ENCODE measurements at places on chromosomes 5 and 9. TPM values are rescaled to one million over a fixed set of nuclear protein-coding genes. Genes with fewer than 3 reads are reported as not detected.
A peak's percentile ranks its signal among the peaks of the same experiment; 100 is the strongest.

The RNF183 gene
- total RNA-seq = 0.20 TPM

The KCNV2 gene
- not detected for total RNA-seq

The FABP6 gene
- not detected for total RNA-seq

The ACER2 gene
- total RNA-seq = 3.8 TPM

The CCDC171 gene
- total RNA-seq = 9.2 TPM

The PALM2AKAP2 gene
- total RNA-seq = 22.3 TPM

The ROPN1L gene
- total RNA-seq = 0.79 TPM

DNA sequence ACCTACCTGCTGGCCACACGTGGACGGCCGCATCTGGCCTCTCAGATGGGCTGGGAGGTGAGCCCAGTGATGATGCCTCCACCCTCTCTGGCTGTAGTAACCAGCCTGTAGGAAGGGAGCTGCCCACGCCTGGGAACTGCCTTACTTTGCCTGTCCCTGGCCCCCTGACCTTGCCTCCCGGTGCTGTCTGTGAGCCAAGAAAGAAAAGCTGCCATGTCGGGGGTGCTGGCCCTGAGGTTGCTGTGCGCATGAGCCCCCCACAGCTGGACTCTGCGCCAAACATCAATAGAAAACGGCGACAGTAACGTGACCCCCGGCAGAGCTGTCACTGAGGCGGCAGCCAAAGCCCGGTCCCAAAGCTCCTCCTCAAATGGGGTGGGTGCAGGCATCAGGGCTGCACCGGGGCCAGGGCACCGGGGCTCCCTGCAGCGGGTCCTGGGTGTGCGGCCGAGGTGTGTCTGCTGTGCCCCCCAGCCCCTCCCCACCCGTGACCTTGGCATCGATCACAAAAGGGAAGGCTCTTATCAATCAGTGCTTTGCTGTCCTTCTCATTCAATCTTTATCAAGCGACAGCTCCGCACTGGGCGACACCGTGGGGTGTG is 15.3 kb upstream of the SLC9A3 start:
- DNase-seq = no peak

DNA sequence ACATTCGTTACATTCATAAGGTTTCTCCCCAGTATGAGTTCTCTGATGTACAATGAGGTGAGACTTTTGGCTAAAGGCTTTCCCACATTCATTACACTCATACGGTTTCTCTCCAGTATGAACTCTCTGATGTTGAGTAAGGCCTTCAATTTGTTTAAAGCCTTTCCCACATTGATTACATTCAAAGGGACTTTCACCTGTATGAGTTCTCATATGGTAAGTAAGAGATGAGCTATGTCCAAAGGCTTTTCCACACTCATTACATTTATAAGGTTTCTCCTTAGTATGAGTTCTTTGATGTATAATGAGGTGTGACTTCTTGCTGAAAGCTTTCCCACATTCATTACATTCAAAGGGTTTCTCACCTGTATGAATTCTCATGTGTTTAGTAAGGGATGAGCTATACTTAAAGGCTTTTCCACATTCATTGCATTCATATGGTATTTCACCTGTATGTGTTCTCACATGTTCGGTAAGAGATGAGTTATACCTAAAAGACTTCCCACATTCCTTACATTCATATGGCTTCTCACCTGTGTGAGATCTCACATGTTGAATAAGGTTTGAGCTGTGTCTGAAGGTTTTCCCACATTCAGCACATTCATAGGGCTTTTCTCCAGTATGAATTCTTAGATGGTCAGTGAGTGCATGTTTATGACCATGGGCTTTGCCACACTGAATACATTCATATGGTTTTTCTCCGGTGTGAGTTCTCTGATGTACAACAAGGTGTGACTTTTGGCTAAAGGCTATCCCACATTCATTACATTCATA is 13.5 kb downstream of the ZFP37 start:
- no peak for DNase-seq

DNA sequence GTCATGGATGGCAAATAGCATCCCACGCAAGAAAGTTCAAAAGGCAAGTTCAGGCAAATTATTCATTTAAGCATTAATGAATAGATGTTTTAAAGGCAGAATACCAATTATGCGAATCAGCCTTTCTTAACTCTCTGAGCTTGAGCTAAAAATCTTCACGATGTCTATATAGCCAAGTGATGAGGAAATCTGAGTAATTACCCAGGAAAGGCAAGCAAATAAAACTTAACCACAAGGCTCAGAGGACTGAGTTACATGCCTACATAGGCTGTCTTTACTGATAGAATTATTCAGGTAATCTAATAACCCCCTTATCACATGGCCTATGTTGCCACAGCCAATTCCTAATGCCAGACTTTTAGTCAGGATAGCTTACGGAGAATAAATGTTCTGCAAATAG is 120.8 kb upstream of the MTAP start:
- no peak for DNase-seq

DNA sequence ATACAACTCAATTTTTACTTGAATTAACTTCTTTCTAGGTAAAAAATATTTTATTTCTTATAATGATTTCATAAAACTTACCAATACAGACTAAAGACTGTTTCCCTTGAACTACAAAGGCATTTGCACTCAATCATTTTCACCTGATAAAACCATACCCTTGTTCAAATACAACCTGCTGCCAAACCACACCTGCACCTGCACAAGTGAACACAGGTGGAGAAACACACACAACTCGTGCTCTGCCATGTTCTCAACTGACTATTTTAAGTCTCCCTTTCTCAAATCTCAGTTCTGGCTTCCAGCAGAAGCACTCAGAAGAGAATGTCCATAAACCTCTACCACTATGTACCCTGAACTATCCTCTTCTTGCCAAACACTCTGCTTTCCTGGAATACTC is 1892.1 kb downstream of the MAT2B start:
- DNase-seq = no peak

DNA sequence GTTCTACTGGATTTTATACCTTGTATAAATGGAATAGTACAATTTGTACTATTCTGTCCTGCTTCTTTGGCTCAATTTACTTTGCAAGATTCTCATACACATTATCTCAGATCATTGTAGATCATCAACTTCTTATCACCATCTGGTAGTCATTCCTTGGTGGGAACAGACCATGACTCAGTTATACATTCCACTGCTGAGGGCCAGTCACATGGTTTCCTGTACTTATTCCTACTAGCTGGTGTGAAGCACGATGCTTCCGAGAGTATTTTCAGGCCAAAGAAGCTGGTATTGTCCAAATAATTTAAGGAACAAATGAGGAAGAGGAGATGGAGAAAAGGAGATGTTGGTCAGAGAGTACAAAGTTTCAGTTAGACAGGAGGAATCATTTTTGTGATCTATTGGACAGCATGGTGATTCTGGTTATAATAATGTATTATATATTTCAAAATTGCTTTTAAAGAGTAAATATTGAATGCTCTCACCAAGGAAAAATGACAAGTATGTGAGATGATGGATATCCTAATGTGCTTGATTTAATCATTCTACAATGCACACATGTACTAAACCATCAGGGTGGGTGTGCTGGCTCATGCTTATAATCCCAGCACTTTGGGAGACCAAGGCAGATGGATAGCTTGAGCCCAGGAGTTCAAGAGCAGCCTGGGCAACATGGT is 124.1 kb downstream of the SYK start:
- DNase-seq = peak; percentile 15

GRCh38 chr5:139383275-139383992 is at the start of gene SLC23A1:
Gene SLC23A1, minus strand, starts transcription at chr5:139383297. Its CDS starts 44 bp downstream, at chr5:139383253.
- DNase-seq = no peak

GRCh38 chr5:178090856-178091255 is 22.5 kb upstream of the N4BP3 start:
- no peak for DNase-seq

GRCh38 chr5:1745123-1745795 is 54.4 kb downstream of the MRPL36 start:
- DNase-seq = no peak

DNA sequence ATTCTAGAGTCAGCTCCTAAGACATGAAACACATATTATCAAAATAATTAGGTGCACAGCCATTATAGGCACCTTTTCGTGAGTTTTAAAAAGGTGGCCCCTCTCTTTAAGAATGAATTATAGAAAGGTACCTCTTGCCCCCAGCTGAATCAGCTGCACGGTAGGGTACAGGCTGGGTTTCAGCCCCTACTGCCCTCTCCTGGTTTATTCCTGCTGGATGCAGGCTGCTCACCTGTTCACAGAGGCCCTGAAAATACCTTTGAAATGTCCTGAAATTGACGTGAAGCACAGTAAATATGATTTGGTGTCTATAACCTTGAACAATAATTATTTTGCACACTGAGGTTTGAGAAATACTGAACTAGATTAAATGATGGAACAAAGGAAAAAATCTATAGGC is 504.8 kb upstream of the SGCD start:
- DNase-seq = no peak

GRCh38 chr5:126919566-126919965 is 110.8 kb downstream of the MARCHF3 start:
- no peak for DNase-seq

DNA sequence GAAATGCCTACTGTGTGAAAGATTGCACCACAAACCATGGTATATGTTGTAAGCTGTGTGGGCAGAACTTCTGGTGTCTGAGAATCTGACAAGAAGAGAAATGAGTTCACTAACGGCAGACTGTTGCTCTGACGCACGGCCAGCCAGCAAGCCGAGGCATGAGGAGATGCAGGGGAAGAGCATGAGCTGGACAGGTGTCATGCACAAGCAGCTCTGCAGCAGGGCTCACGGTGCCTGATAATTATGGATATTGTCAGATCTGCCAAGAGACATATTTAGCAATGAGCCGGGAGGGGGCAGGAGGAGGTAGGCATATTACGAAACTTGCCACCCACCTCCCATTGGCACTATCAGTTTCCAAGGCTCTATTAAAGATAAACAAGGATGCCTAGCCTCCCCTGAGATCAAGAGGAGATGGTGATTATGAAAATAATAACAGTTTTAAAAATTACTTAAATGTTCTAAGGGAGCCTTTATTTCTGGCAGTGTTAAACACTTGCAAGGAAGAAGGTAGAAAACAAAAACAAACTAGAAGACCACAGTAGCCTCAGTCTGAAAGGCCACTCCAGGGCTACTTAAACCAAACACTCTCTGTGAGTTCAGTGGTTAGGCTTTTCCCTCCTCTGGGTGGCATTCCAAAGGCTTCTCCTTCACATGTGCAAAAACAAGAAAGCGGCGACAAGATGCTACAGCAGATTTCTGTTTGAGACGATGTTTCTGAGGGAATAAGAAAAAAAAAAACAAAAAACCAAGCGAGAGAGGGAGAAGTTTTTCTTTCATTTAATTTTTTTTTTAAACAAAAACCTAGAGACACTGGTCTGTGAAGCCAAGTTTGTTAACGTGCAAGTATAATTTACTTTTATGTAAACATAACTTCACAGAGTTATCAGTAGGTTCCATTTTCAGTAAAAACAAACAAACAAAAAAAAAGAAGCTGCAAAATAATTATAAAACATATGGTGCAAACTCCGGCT is 339.5 kb downstream of the BNC2 start:
- DNase-seq = no peak

GRCh38 chr9:87189006-87189405 is 241.7 kb upstream of the GAS1 start:
- no peak for DNase-seq

DNA sequence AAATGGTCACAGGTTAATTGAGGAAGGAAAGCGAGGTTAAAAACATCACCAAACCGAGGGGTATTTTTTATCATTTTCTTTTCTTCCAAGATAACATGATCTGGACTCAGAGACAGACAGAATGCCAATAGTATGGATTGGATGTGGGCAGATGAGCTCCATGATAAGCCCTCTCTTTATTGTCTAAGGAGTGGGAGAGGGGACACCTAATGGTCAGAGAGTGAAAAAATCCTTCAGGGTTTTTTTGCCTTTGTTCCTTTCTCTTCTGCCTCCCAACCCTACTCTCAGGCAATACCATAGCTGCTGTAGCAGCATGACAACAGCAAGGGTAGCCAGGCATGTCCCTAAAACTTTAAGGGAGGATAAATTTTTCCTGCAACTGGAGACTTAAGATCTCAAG is 94.7 kb downstream of the DIRAS2 start:
- DNase-seq = no peak

DNA sequence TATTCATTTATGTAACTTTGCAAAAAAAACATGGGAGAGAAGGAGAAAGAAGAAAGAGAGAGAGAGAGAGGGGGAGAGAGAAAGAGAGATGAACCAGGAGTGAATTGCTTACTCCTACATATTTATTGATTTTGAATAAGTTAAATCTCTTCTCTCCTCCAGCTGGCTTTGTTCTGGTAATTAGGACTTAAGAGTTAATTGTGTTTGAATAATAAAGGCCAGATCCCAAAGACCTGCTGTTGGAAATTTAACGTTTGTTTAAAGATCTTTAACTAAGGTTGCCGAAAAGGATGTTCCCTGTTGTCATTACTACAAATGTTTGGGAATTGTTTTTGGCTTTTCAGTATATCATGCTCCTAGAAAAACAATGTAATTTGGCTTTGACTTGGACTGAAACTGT is 473.0 kb downstream of the TUSC1 start:
- no peak for DNase-seq

DNA sequence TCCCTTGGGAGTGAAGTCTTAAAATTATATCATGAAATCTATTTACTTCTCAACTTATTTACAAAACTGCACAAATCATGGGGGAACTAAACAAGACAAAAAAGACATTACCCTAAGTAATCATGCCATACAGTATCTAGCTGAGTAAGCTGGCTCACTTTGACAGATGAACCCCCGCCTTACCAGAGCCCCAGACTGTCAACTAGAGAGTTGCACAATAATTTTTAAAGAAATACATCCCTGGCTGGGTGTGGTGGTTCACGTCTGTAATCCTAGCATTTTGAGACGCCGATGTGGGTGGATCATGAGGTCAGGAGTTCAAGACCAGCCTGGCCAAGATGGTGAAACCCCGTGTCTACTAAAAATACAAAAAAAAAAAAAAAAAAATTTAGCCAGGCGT is 62.3 kb downstream of the LPAR1 start:
- no peak for DNase-seq

DNA sequence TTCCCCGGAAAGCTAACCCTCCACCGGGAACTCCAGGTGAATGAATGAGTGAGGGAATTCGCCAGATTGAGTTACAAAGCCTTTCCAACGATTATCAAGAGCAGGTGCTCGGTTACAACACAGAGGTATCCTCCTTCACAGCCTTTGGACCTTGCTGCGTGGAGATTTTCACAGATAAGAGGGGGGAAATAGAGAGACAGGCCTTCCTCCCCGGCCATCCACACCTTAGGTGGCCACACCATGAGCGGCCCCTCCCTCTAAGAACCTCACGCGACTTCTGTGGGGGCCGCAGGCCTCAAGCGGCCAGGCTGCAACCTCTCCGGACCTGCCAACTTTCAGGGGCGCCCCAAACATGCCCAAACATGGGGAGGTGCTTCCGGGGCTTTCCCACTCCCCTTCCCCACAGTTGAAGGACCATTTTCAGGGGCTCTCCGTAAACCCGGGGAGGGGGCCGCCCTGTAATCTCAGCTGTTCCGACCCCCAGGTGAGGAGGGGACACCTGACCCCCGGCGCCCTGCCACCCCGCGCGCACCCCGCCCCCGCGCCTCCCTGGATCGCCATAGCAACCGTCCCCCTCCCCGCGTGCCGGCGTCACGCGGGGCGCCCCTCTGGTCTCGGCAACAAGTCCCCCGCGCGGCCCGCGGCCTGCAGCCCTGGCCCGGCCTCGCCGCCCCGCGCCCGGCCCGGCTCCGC is 603 bp downstream of the DENND1A start:
- DNase-seq = no peak
